Endothelial cell (in vitro differentiated cells): ENCODE measurements at places on chromosomes 12 and 14. TPM values are rescaled to one million over a fixed set of nuclear protein-coding genes. Genes with fewer than 3 reads are reported as not detected.

DNA sequence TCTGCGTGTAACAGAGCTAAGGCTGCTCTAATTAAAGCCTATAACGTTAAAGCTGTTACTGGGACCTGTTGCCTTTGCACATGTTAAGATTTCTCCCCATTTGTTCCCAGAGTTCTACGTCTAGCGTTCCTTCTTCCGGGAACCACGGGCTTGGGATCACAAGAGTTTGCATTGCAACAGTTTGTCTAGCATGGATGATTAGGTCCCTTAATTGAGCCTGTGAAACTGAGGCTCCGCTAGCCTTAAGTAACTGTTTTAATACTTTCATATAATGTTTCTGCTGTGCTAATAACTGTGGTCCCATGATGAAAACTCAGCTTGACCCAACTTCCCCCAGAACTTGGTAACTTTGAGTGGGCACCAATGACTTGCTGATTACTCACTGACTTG, 16.7 kb upstream of the LYZ start:
- DNase-seq: no peak
- H3K27ac ChIP-seq: no peak overlapping the region
- H3K4me1 ChIP-seq: peaks cover 15% of the 10 kb centered on the region
- H3K4me3 ChIP-seq: peak overlapping the region; percentile 80
- H3K27me3 ChIP-seq: no peaks in the 10 kb centered on the region

GRCh38 chr12:31797230-31797872, 68.5 kb upstream of the AMN1 start:
- H3K4me1 ChIP-seq: peaks cover 5% of the 10 kb centered on the region
- H3K36me3 ChIP-seq: no peaks in the 10 kb centered on the region
- no peak overlapping the region for H3K4me3 ChIP-seq
- H3K27ac ChIP-seq: no peak overlapping the region

DNA sequence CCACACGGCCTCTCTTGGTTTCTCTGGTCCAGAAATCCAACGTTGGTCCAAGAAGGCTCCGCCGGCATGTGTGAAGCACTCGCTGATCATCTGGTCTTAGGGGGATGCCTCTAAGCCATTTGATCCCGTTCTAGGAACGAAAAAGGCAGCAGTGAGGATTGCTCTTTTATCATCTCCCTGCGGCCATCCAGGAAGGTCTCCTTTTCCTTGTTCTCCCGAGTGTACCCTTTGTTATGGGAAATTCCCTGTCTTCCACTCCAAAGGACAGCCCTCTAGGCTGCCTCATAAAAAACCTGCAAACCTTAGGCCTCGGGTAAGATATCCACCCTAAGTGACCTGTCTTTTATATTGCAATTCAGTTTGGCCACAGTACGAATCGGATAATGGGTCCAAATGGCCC, 85.8 kb downstream of the TMTC3 start:
- no peaks in the 10 kb centered on the region for H3K36me3 ChIP-seq
- no peak overlapping the region for H3K27ac ChIP-seq
- no peaks in the 10 kb centered on the region for H3K4me1 ChIP-seq
- no peak overlapping the region for H3K4me3 ChIP-seq
- H3K27me3 ChIP-seq: no peaks in the 10 kb centered on the region

GRCh38 chr12:7158781-7159609, 28.8 kb downstream of the CLSTN3 start:
- DNase-seq: no peak
- H3K27ac ChIP-seq: no peak overlapping the region
- H3K4me3 ChIP-seq: no peak overlapping the region
- H3K4me1 ChIP-seq: peaks cover 32% of the 10 kb centered on the region
- H3K27me3 ChIP-seq: peaks cover 18% of the 10 kb centered on the region
- H3K36me3 ChIP-seq: peaks cover 30% of the 10 kb centered on the region

- peak overlapping the region; percentile 100 for H3K27ac ChIP-seq
- no peaks in the 10 kb centered on the region for H3K36me3 ChIP-seq
- H3K4me1 ChIP-seq: peaks cover 46% of the 10 kb centered on the region
These were observed 5.5 kb upstream of the KRT8 start for GRCh38 chr12:52910248-52910883.

- peaks cover 36% of the 10 kb centered on the region for H3K36me3 ChIP-seq
- H3K27ac ChIP-seq: no peak overlapping the region
- H3K4me1 ChIP-seq: no peaks in the 10 kb centered on the region
- no peaks in the 10 kb centered on the region for H3K27me3 ChIP-seq
- DNase-seq: no peak
- H3K4me3 ChIP-seq: no peak overlapping the region
These were observed 100.7 kb downstream of the ELK3 start for GRCh38 chr12:96294831-96295230.

GRCh38 chr12:112937741-112938719, at the start of gene OAS3:
OAS3 (plus strand) TSS chr12:112938474; CDS start chr12:112938531, 57 bp downstream.
- peaks cover 2% of the 10 kb centered on the region for H3K27me3 ChIP-seq
- no peak within 1 kb of the TSS for H3K27ac ChIP-seq

DNA sequence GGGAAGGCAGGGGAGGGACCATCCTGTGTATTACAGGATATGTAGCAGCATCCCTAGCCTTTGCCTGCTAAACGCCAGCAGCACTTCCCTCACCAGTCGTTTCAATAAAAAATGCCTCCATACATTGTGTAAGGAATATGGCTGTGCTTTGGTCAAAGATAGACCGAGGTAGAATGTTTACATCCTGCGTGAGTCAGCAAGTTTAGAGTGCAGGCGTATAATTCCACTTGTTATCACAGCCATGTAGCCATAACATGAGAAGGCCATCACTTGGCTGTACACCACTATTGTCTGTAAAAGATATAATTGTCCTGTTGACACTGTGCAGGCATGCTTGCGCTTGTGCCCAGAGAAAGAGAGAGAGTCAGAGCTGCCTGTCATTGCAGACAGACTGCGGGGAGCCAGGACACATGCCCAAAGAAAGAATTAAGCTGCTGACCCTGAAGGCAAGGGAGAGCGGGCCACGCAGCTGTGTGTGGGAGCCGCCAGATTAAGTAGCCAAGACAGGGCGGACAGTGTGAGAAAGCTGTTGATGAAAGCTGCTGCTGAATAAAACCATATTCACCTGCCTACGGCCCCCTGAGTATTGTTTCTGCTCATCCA, 68.4 kb downstream of the CRACR2A start:
- H3K36me3 ChIP-seq: no peaks in the 10 kb centered on the region
- H3K4me3 ChIP-seq: no peak overlapping the region
- DNase-seq: no peak
- peaks cover 5% of the 10 kb centered on the region for H3K27me3 ChIP-seq
- H3K27ac ChIP-seq: no peak overlapping the region

DNA sequence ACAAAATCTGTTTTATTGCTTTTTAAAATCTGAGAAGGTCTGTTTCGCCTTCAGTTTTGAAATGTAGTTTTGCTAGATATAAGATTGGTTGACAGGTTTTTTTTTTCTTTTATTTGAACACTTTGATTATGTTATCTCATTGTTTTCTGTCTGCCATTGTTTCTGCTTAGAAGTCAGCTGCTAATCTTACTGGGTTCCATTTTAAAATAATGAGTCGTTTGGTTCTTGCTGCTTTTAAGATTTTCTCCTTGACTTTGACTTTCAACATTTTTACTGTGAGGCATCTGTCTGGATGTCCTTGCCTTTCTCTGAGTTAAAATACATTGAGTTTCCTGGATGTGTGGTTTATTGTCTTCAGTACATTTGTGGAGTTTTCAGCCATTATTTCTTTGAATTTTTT, 56.7 kb downstream of the ADIPOR2 start:
- no peak for DNase-seq
- H3K4me3 ChIP-seq: no peak overlapping the region
- peaks cover 4% of the 10 kb centered on the region for H3K4me1 ChIP-seq
- peaks cover 17% of the 10 kb centered on the region for H3K36me3 ChIP-seq
- H3K27ac ChIP-seq: no peak overlapping the region

- H3K27ac ChIP-seq: no peak overlapping the region
- H3K4me3 ChIP-seq: no peak overlapping the region
- H3K4me1 ChIP-seq: no peaks in the 10 kb centered on the region
- H3K27me3 ChIP-seq: no peaks in the 10 kb centered on the region
These were observed 71.7 kb downstream of the TRAF3 start for GRCh38 chr14:102848830-102849525.

- H3K36me3 ChIP-seq: no peaks in the 10 kb centered on the region
- H3K4me3 ChIP-seq: no peak overlapping the region
- H3K27me3 ChIP-seq: peaks cover 4% of the 10 kb centered on the region
- no peak for DNase-seq
These were observed 99.0 kb downstream of the ESR2 start for GRCh38 chr14:64195199-64195598.

DNA sequence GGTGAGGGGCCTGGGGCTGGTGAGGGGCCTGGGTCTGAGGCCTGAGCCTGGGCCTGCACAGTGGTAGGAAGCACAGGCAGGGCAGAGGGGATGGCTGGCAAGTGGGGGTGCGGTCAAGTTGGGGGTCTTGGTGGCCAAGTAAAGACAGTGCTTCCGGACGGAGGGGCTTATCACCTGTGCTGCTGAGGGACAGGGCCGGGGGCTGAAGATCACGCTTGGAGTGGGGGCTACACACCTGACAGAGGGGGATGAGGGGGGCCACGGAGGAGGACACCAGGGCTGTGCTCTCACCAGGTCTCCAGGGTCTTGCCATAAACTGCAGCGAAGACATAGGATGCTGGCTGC, 12.2 kb downstream of the TEDC1 start:
- no peaks in the 10 kb centered on the region for H3K4me1 ChIP-seq
- no peak overlapping the region for H3K27ac ChIP-seq
- no peaks in the 10 kb centered on the region for H3K36me3 ChIP-seq
- H3K27me3 ChIP-seq: peaks cover 11% of the 10 kb centered on the region
- no peak for DNase-seq
- H3K4me3 ChIP-seq: no peak overlapping the region

DNA sequence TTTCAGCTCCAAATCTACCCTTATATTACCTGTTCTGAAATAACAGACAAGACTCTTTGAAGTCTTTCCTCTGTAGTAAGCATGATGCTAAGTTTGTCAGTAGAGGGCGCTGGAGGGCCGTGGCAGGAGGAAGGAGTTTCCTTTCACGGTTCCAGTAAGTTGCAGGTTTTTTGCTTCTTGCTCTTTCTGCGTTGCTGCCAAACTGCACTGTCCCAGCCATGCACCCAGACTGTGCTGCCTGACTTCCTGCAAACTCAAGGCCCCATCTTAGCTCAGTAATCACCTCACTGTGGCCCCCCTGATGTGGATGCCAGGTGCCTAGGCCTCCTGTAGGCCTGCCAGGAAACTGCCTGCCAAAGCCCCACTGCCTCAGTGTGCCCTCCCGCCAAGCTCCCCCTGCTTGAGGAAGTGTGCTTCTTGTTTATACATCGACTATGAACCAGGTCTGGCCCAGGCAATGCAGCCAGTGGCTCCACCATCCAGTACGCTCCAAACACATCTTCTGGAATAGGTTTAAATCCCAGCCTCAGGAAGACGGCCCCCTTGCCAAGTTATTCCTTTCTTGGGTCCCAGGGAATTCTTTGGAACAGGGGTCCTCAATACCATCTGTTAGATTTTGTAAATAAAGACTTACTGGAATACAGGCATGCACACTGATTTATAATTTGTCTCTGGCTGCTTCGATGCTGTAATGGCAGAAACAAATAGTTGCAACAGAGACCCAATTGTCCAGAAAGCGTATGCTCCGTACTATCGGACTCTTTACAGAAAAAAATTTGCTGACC, 193.7 kb upstream of the LRIG3 start:
- H3K36me3 ChIP-seq: no peaks in the 10 kb centered on the region
- H3K27me3 ChIP-seq: peaks cover 1% of the 10 kb centered on the region
- DNase-seq: peak; percentile 83
- H3K4me3 ChIP-seq: no peak overlapping the region

DNA sequence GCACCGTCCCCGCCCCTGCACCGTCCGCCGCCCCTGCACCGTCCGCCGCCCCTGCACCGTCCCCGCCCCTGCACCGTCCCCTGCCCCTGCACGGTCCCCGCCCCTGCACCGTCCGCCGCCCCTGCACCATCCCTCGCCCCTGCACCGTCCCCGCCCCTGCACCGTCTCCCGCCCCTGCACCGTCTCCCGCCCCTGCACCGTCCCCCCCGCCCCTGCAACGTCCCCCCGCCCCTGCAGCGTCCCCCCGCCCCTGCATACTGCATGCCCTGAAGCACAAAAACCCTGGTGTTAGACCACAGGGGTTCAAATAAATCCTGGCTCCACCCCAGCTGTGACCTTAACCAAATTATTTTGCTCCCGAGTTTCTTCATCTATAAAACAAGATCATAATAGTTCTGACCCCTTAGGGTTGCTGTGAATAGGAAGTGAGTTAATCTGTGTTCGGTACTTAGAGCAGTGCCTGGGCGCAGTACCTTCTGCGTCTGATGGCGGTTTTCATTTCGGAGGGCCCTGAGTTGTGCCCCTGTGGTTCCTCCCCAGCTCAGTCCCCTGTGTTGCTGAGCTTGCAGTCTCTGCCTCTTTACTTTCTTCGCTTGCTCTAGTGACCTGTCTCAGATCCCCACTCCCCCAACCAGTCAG, 38.1 kb downstream of the ESRRB start:
- no peak for DNase-seq
- no peak overlapping the region for H3K27ac ChIP-seq
- H3K4me1 ChIP-seq: peaks cover 5% of the 10 kb centered on the region
- peak overlapping the region; percentile 83 for H3K4me3 ChIP-seq
- H3K36me3 ChIP-seq: peaks cover 4% of the 10 kb centered on the region
- peaks cover 4% of the 10 kb centered on the region for H3K27me3 ChIP-seq

DNA sequence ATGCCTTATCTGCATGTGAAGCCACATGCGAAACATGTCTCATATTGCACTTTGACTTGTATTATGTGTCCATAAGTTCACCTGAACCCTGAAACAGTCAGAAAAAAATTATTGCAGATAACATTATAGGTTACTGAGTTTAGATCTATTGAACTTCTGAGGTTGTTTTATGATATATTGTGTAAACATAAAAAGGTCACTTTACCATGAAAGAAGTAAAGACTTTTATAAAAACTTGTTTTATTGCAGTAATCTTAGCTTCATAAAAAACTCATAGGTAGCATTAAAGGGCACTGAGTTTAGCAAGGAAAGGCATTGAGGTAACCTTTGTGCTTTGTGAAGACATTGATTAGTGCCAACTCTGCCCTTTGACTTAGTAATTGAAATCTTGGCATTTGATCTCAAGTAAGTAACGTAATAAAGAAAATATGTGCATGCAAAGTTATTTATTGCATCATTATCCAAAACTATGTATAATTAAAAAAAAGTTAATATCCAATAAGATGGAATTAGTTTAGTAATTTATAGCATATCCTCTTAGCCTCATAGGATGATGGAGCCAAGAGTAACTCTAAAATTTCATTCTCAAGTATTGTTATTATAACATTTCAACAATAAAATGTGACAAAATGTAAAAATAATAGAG, 313.3 kb upstream of the ATP2B1 start:
- H3K4me1 ChIP-seq: no peaks in the 10 kb centered on the region
- DNase-seq: no peak
- no peaks in the 10 kb centered on the region for H3K36me3 ChIP-seq
- no peak overlapping the region for H3K4me3 ChIP-seq

MVK gene
- 40.7 TPM for total RNA-seq

RPL10L gene
- total RNA-seq: not detected

TTC6 gene
- total RNA-seq: 8.5 TPM

BLTP3B gene
- total RNA-seq: 14.3 TPM

MANSC1 gene
- total RNA-seq: 21.7 TPM

SAMD15 gene
- 1.7 TPM for total RNA-seq

TGM1 gene
- 1.7 TPM for total RNA-seq
